HuH-7 (cell line): ENCODE measurements at places on chromosomes 5 and 9.

- DNase-seq, result peak; percentile 25
Observed at GRCh38 chr9:83596899-83597504, 25.9 kb upstream of the IDNK start.

DNA sequence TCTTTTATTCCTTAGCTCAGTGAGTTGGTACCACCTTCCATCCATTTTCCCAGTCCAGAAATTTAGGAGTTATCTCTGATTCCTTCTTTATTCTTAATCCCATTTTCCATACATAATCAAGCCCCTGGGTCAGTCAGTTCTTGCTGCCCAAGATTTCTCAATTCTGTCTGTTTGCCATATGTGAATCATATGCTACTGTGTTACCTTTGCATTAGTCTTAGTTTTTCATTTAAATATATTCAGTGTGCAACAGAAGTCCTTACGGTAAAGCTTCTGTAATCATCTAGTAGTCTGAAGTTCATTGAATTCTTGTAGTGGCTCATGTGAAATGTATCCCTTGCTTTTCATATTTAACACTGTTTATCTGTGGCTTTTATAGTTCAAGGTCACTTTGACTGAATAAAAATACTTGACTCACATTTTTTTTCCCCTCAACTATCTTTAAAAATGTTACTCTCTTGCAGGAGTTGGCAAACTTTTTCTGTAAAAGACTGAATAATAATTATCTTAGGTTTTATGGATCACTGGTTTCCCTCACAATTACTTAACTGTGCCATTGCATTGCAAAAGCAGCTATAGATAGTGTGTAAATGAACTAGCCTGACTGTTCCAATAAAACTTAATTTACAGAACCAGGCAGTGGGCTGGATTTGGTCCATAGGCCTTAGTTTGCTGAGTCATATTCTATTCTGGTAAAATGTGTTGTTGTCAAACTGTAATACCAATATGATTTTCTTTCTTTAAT, 6.9 kb downstream of the KIAA1958 start:
- no peak for DNase-seq

- no peak for DNase-seq
Observed at GRCh38 chr9:76701441-76702039, 62.7 kb upstream of the PCA3 start.

DNA sequence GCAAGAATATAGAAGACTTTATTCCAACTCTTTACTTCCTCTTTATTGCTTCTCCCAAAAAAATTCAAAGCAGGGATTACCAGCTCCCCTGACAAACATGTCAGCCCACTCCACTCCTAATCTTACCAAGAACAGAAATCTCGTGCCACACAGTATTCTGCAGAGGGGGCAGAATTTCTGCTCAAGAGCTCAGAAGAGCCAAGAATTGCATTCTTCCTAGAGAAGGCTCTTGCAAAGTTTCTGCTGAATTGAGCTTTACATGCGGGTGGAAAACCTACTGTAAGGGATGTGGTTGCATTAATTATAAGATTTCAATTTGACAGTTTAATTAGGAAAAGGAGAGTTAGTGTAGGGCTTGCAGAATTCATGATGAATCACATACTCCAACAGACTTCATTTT, 428.5 kb downstream of the CETN3 start:
- DNase-seq, result no peak

DNA sequence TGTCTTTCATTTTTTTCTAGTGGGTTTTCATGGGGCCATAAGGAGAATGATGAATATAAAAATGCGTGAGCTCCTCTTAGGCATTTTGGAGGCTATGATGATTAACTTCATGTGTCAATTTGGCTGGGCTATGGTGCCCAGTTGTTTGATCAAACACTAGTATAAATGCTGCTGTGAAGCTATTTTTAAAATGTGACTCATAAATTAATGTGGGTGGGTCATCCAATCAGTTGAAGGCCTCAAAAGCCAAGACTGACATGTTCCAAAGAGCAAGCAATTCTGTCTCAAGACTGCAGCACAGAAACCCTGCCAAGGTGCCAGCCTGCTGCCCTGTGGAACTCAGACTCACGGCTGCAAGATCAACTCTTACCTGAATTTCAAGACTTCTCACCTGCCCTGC, 24.4 kb upstream of the ICE1 start:
- no peak for DNase-seq
